ENCODE measurements at places on chromosomes 13 and 19.

- DNase-seq, result no peak
These were observed 18.5 kb downstream of the GPR42 start for GRCh38 chr19:35389192-35389861.

- DNase-seq, result no peak
These were observed 24.6 kb downstream of the LMO7 start for GRCh38 chr13:75660694-75661093.

GRCh38 chr13:112781881-112782361, 92.1 kb downstream of the ATP11A start:
- DNase-seq, result no peak

GRCh38 chr19:30028118-30028991, 86.3 kb downstream of the URI1 start:
- DNase-seq, result no peak

DNA sequence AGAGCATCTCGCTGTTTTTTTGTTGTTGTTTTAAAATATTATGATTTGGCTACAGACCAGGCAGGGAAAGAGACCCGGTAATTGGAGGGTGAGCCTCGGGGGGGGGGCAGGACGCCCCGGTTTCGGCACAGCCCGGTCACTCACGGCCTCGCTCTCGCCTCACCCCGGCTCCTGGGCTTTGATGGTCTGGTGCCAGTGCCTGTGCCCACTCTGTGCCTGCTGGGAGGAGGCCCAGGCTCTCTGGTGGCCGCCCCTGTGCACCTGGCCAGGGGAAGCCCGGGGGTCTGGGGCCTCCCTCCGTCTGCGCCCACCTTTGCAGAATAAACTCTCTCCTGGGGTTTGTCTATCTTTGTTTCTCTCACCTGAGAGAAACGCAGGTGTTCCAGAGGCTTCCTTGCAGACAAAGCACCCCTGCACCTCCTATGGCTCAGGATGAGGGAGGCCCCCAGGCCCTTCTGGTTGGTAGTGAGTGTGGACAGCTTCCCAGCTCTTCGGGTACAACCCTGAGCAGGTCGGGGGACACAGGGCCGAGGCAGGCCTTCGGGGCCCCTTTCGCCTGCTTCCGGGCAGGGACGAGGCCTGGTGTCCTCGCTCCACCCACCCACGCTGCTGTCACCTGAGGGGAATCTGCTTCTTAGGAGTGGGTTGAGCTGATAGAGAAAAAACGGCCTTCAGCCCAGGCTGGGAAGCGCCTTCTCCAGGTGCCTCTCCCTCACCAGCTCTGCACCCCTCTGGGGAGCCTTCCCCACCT, 183.3 kb downstream of the KDM4B start:
- no peak for DNase-seq

DNA sequence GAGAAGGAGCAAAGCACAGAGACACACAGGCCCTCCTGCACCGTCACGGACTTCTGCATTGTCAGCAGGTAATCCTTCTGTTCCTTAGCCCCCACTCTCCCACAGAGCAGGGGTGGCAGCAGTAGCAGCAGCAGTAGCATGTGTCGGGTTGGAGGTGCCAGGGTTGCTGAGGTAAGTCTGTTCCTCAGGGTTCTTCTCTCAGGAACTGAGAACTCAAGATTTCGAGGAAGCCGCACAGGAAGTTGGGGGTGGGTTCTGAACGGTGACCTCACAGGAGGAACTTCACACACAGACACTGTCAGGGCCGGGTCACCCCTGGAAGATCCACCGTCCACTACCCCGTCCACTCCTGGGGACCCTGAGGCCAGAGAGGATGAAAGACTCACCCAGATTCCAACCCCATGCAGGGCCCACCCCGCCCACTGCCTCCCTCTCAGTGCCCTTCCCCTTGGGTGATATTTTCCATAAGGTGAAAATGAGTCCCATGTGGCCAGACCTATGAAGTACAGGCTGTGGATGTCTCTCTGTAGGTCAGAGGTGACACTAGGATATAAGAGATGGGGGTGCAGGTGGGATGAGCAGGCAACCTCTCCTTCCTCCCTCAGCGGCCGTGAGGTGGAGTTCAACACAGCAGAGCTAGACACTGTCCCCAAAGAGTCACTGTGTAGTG, at the start of gene SIGLEC12:
TSS of gene SIGLEC12 (minus strand) at position 207 of the 670 bp plus-strand sequence. CDS start at position 140, 67 bp downstream.
- no peak for DNase-seq

DNA sequence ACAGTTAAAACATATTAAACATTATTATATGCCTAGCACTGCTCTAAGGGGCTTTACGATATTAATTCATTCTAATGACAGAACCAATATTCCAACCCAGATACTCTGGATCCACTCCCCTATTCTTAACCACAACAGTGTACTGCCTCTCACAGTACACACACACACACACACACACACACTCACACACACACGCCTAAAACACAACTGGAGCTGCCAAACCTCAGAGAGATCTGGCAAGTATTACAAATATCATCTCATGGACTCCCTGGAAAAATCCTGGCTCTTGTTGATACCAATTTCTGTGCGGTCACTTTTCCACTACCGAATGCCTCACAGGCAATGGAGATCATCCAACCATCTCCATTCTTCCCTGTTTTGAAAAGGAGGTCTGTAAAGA, 1.3 kb downstream of the ZNF780A start:
- DNase-seq, result no peak

DNA sequence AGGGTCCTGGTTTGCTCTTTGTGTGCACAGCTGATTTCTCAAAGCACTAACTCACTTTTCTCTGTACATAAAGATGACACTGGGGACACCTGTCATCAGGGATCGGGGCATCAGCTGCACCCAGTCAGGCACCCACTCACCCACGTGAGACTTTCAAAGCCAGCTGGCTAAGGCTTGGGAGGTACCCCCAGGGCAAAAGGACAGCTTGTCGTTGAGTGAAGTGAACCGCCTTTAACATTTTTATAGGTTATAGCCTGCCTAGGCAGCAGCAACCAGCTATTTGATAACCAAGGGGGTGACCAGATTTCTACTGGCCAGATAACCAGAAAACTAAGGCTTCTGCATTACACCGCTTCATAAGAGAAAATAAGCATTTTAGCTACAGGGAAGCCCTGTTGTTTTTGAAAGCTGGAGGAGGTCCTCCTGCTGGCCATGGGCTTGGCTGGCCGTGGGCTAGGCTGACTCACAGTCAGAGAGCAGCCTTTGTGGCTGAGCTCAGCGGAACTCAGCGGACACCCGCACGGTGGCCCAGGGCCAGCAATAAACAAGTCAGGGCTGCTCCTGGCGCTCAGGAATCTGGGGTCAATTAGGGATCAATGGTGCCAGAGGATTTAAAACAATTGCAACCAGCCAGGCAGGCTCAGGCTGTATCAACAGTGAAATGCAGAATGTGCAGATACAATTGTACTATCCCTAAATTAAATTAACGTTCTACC, 57.1 kb downstream of the ALOX5AP start:
- DNase-seq, result no peak

DNA sequence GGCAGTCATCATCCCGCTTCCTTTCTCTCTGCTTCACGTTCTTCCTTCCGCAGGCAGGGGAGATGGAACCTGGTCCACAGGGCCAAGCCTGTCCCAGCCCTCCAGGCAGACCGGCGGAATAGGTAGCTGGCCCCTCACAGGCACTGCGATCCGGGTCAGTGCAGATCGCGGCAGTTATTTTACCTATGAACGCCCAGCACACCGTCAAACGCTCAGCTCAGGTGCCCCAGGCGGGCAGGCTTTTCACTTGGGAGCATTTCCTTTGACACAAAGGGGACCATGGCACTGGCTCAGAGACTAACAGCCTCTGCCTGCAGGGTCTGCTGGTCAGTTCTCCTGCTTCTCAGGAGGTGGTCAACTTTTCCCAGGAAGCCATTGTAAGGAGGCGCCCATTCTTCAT, 97.0 kb upstream of the ZNF98 start:
- DNase-seq, result no peak

DNA sequence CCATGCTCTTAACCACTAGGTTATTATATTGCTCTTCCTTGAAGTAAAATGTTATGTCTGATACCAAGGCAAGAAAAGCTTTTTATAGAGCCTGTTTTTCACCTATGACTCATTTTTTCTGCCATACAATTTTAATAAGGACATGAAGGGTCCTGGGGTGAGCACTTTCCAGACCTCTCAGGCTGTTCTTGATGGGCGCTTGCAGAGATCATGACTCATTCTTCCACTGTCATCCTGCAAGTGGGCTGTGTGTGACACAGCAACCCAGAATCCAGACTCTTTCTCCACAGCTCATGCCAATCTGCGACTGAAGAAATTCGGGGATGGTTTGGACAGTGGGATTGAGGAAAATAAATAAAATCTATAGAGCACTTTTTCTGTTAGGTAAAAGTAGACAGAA, 506.7 kb upstream of the NBEA start:
- DNase-seq, result no peak

GRCh38 chr13:98798849-98799645, 46.6 kb upstream of the SLC15A1 start:
- no peak for DNase-seq

DNA sequence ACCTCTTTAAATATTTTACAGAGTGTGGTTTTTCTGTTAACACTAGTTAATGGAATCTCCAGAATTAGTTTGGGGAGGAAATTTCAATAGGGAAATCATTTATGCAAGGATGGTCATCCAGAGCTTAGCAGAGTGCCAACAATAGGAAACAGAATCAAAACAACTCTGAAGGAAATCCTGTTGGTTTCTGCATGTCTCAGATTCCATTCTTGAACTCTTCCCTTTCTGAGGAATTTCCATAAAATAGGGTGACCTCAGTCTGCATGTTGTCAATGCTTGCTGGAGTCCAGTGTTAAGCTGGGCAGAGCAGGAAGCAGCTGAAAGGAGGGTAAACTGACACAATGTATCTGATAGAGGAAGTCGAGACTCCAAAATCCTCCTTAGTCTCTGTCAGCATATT, 16.9 kb downstream of the CBY2 start:
- no peak for DNase-seq

- DNase-seq, result no peak
These were observed 216.4 kb downstream of the SLITRK5 start for GRCh38 chr13:87887459-87888123.

DNA sequence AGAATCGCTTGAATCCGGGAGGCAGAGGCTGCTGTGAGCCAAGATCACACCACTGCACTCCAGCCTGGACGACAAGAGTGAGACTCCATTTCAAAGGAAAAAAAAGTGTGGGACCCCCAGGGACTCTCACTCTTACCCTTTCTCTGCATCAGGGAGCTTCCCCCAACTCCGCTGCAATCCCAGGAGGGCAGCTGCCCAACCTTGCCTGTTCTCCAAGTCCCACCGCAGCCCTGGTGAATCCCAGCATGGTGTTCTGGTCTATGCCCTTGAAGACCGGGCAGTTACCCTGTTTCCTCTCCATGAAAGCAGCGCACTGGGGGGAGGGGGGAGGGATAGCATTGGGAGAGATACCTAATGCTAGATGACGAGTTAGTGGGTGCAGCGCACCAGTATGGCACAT, 35.7 kb upstream of the DPRX start:
- no peak for DNase-seq

DNA sequence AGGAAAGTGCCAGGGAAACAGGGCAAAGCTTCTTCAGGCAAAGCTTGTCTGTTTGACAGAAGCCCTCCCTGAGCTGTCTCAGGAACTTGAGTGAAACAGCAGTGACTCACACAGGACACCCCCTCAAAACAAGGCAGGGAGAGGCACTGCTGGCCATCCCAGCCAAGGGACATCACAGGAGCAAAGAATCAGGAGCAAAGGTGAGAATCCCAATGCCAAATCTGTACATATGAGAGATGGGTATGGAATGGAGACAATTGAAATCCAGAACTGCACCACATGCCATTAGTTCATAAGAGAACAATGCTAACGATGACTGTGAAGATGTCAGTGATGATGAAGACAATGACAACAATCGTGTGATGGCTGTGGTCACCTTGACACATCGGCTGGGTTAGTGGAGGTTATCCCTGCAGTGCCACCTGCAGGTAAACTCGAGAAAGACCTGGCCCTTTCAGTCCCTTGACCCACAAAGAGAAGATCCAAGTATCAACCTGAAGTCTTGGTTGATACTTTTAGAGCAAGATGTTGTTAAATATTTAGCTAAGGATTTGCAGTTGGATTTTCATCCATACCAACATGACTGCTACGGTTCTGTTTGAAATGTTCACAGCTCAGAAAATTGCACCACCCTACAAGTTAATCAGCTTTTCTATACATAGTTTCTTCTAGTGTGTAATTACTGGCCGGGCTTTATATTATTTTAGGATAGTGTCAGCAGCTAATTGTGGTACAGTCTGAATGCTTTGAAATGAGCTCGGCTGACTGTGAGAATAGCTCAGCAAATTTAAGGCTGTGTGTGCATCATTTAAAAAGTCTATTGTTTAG, 42.0 kb upstream of the IPO5 start:
- no peak for DNase-seq
